Stimulated activated CD8-positive, alpha-beta memory T cell treated with anti-CD3 and anti-CD28 coated beads, Interleukin-2, amount 100 ng/mL, for 1 hour (primary cell): ENCODE measurements at places on chromosomes 5 and 9.

GRCh38 chr5:88708021-88708420 is 175.0 kb downstream of the MEF2C start:
- no peak for DNase-seq

DNA sequence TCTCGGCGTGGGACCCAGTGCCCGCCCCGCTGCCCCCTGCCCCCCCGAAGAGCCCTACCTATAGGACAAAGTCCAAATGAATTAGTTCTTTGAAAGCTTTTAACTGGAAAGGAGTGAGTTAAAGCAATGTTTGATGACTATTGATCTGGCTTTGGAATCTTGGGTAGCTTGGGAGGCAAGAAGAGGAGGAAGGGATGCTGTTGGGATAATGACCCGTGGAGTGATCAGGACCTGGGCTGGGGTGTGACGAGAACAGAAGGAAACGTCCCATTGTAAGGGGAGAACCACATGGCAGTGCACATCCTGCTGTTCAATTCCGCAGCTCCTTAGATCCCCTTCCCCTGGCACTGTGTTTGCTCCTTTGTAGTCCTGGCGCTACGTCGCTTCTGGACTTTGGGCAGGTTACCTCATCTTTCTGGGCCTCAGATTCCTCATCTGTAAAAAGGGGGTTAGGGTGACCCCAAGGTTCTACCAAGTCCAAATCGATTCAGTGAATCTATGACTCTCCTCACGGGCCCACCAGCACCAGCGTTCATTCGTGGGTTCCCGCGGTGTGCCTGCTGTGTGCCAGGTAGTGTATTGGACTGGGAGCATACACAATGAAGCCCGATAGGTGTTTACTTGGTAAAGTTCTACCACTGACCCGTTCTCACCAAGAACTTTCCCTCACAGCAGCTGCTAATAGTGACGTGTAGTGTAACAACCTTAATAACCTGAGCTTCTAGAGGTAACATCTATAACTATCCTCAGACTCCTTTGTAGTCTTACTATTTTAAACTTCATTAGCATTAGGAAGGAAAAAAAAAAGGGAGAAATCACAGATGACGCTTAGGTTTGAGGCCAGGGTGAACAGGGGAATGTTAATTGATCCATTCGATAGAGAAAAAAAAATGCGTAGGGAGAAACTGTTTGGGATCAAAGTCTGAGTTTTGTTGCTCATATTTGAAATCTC is 1.1 kb upstream of the NADK2 start:
- no peak for DNase-seq

DNA sequence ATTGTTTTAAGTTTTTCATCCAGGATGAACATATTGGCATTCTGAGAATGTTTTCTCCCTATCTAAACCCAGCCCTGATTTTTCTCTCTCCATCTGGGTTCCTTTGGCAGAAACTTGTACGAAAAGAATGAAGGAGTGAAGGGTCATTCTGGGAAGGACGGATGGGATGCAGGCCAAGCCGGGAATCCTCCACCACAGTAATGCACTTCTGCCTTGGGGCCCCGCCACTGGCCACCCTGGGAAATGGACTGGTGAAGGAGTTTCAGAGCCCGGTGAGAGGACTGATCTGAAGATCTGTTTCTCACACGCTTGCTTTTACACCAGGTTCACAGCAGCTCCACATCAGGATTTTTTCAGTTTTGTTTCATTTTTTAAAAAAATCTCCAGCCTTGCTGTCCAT is 554.8 kb downstream of the BNC2 start:
- DNase-seq: no peak

- no peak for DNase-seq
These were observed 245.4 kb upstream of the TUT7 start for GRCh38 chr9:86599561-86599960.

DNA sequence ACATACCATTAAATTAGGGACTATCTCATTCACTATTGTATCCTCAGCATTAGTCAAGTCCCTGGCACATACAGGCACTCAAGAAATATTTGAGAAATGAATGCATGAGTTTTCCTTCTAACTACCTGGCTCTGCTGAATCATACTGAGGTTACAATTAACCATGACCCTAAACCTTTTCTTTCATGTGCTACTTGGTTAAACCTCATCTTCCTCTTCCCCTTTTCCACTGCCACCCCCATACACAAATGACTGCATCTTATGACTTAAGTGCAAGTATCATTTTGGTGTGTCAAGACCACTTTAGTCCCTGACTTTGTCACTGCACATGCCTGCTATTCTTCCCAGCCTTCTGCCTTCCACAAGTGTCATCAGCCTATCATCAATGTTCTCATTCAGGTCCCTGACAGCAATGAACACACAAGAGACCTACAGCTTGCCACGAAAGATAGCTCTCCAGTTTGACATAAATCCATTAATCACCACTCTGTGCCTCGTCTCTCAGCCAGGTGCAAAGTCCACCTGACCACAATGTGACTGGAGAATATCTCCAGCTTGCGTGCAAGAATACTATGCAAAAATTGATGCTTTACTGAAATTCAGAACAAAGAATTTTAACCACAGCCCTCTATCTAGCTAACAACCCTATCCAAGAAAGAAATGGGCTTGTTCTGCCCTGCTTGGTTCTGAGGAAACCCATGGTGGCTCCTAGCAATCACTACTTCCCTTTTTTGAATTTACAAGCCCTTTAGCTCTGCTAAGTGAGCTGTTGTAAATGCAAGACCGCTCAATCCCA is 74.5 kb downstream of the MAPKAP1 start:
- DNase-seq: no peak

DNA sequence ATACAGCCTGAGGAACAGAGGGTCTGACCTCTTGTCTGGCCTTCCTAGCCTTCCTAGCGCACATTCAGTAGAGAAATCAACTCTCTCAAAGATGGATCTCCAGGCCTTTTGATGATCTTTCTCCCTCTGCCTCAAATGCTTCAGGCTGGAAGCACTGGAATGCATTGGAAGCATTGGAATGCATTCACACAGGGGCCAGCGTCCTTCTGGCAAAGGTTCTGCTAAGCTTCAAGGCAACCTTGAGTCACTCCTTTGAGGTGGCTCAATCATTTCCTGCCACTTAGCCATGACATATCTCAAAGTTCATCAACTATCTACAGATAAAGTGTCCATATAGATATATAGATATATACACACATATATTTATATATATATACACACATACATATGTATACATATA is 42.9 kb downstream of the OR2K2 start:
- DNase-seq: no peak

GRCh38 chr5:88686726-88687125 is 196.3 kb downstream of the MEF2C start:
- DNase-seq: no peak
